ENCODE measurements at places on chromosomes 2 and 18.
A peak's percentile ranks its signal among the peaks of the same experiment; 100 is the strongest.

- no peak for DNase-seq
These were observed 66.9 kb upstream of the MCFD2 start for GRCh38 chr2:46982351-46983064.

GRCh38 chr2:198315791-198316630 lies 511.6 kb downstream of the PLCL1 start:
- DNase-seq = no peak

DNA sequence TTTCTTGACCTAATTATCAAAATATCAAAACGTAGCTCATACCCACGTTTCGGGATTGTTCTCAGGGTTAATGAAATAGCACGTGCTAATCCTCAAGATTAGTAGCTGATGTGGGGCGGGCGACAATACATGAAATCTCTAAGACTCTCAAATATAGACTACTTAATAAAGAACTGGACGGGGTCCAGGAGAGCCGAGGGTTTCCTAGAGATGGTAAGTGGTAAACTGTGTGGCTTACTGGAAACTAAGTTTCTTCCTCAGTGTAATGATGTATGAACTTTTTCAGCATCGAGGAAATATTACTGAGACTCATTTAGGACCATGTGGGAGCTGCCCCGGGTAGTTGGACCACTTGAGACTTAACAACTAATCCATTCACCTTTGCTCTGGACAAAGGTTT lies 453.3 kb upstream of the SALL3 start:
- no peak for DNase-seq

DNA sequence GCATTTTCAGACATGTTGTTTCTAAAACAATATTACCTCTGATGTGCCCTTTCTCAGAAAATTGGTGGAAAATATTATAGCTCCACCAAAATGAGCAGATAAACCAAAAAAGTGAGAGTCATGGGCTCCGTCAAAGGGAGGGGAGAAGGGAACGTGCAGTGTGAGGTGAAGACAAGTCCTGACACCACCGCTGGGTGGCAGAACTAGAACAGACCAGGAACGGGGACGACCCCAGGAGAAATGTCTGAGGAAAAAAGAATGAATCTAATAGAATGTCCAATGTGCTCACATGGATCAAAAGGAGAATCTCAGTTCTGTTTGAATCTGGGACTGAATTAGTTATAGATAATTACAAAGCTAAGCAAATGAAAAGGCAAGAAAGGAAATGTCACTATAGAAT lies 22.6 kb upstream of the BCL2 start:
- peak; percentile 22 for DNase-seq

- DNase-seq = no peak
These were observed 44.9 kb downstream of the LMAN2L start for GRCh38 chr2:96694816-96695455.

DNA sequence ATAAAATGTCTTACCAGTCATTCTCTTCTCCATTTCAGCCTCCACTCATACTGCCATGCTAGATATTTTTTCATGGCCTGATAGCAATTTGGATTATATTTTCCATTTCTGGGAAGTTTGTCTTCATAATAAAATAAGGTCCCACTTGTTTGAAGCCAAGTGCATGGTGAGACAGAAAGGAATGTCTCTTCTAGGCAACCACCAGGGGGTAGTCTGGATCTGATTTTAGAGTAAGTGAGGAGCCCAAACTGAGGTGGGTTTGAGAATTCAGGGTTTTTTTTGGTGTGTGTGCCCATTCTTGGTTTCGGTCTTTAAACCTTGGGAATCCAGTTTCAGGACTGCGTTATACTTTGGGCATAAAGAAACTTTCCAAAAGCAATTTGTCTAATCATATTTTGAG lies 315.5 kb downstream of the RPRM start:
- no peak for DNase-seq

- no peak for DNase-seq
These were observed 51.2 kb upstream of the ROCK1 start for GRCh38 chr18:21162786-21163185.

GRCh38 chr2:235727174-235727573 lies 233.3 kb downstream of the AGAP1 start:
- DNase-seq = peak; percentile 17

- peak; percentile 80 for DNase-seq
These were observed 20.5 kb upstream of the IL1RL2 start for GRCh38 chr2:102166189-102166845.

DNA sequence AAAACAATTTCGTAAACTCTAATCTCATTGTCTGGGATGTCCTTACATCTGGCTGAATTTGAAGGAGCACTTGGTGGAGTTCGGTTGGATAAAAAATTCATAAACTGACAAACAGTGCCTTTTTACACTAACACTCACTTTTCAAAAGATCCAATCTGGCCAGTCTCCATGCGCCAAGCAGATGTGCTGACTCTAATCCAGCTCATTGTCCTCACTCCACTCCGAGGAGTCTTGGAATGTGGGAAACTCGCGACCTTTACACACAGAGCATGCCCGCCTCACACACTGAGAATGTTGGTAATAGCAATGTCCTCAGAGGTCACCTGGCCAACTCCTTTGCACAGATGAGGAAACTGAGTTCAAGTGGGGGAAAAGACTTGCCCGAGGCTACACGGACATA lies 66.8 kb downstream of the XDH start:
- peak; percentile 94 for DNase-seq

GRCh38 chr18:25305584-25305983 lies 46.4 kb downstream of the ZNF521 start:
- DNase-seq = peak; percentile 43

Measured in AG10803 (cell line).